Lung (tissue), 17 donors: ENCODE measurements at places on chromosomes 6 and 20.

DNA sequence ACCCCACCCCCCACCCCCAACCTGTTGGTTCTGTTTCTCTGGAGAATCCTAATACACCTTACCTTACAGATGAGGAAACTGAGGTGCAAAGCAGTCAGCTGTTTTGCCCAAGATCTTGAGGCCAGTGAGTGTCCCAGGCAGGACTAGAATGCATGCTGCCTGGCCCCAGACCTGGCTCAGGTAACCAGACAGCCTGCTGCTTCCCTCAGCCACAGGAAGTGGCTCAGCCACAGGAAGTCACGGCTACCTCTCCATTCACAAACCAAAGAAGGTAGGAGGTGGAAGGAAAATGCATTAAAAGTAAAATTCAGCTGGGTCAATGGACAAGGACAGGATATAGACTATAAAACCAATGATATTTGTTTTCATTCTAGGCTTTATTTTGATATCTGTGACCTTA is 517.6 kb downstream of the CD83 start:
- DNase-seq: no peak

DNA sequence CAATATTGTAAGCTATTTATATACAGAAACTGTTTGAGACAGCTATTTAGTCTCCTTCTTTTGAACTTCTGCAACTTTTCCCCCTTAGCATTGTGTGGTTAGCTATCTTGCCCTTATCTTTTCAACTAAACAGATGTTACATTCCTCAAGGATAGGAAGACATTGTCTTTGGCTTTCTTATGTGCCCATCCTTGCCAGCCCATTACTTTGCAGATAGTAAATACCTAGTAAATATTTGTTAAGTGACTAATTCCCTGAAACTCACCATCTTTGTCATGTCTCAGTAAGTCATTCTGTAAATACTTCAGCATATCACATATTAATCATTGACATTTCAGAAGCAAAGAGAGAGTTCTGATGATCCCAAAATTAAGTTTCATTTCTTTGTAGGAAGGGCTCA is 69.1 kb upstream of the FLRT3 start:
- no peak for DNase-seq

GRCh38 chr20:34082232-34082887 is 29.7 kb downstream of the EIF2S2 start:
- no peak for DNase-seq

DNA sequence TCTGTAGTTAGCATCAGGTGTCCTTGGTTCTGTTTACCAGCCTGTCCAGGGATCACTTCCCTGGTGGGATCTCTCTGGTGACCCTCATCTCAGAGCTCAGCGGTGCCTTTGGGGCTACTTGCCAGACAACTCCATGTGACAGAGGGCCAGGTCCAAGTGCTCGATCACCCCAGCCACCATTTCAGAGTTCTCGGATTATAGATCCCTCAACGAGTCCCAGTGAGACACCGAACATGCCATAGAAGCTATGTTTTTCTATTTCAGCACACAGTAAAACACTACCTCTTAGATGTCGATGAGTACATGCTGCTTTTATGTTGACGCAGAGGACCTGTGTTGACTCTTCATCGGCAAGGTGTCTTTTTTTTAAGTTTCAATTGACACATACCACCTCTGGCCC is 170.1 kb upstream of the AKAP12 start:
- no peak for DNase-seq

DNA sequence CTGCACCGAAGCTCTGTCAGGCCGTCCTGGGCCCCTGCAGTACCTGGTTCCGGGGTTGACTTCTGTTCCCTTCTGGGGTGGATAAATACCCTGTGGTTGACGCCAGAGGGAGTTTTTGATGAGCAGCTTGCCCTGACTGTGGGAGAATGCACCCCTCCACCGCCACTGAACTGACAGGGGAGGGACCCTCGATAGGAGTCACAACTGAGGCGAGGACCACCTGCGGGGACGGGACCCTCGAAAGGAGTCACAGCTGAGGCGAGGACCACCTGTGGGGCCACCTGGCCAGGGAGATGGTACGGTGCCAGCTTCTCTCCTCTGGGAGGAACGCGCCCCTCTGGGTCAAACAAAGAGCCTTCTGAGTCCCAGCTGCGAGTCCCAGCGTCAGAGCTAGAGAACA is 100.1 kb upstream of the FRMD1 start:
- no peak for DNase-seq

- DNase-seq: no peak
Measured at GRCh38 chr20:59636766-59637370, 32.5 kb downstream of the PHACTR3 start.
